ENCODE measurements at places on chromosomes 7 and 10. TPM values are rescaled to one million over a fixed set of nuclear protein-coding genes. Genes with fewer than 3 reads are reported as not detected.
A peak's percentile ranks its signal among the peaks of the same experiment; 100 is the strongest.

- H3K27ac ChIP-seq, result no peak overlapping the region
- H3K27me3 ChIP-seq, result peaks cover 64% of the 10 kb centered on the region
- H3K4me1 ChIP-seq, result peaks cover 15% of the 10 kb centered on the region
- no peak for DNase-seq
These were observed 1.6 kb downstream of the INHBA start for GRCh38 chr7:41701068-41701941.

- H3K27me3 ChIP-seq, result no peaks in the 10 kb centered on the region
- DNase-seq, result no peak
- no peaks in the 10 kb centered on the region for H3K4me1 ChIP-seq
- H3K36me3 ChIP-seq, result peaks cover 7% of the 10 kb centered on the region
- H3K4me3 ChIP-seq, result no peak overlapping the region
These were observed 72.8 kb downstream of the PODXL start for GRCh38 chr7:131483586-131483985.

DNA sequence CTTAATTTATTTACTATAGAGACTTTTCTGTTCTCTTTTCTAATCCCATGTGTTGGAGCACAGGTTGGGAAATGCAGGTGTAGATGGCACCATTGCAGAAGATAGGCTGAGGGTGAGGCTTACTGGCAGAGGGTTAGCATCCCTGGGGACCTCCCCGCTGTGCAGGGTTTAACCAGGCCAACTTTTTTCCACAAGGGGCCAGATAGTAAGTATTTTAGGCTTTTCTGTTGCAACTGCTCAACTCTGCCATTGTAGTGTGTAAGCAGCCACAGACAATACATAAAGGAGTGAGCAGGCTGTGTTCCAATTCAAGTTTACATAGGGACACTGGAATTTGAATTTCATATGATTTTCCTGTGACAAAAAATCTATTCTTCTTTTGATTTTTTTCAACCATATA is 34.6 kb upstream of the AOAH start:
- DNase-seq, result no peak
- H3K27ac ChIP-seq, result no peak overlapping the region
- no peaks in the 10 kb centered on the region for H3K4me1 ChIP-seq
- H3K27me3 ChIP-seq, result no peaks in the 10 kb centered on the region
- H3K4me3 ChIP-seq, result no peak overlapping the region
- H3K36me3 ChIP-seq, result no peaks in the 10 kb centered on the region

DNA sequence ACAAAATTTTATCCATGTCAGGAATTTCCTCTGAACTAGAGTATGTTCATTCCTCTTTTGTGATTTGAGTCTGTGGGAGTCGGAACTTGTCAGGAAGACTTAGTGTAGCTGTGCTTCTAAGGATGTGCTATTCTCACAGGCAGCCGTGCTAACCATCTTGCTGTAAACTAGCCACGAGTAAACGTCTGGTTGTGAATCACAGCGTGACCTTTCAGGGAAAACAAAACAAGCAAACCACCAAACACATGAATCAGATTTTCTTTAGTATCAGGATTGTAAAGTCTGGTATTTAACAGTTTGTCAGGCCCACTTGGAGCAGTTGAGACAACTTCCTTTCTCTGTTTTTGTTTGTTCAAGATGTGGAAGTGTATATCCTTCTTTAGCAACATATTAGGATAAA is 32.0 kb downstream of the AUTS2 start:
- peaks cover 5% of the 10 kb centered on the region for H3K27me3 ChIP-seq
- DNase-seq, result no peak
- H3K4me1 ChIP-seq, result no peaks in the 10 kb centered on the region
- H3K36me3 ChIP-seq, result no peaks in the 10 kb centered on the region

DNA sequence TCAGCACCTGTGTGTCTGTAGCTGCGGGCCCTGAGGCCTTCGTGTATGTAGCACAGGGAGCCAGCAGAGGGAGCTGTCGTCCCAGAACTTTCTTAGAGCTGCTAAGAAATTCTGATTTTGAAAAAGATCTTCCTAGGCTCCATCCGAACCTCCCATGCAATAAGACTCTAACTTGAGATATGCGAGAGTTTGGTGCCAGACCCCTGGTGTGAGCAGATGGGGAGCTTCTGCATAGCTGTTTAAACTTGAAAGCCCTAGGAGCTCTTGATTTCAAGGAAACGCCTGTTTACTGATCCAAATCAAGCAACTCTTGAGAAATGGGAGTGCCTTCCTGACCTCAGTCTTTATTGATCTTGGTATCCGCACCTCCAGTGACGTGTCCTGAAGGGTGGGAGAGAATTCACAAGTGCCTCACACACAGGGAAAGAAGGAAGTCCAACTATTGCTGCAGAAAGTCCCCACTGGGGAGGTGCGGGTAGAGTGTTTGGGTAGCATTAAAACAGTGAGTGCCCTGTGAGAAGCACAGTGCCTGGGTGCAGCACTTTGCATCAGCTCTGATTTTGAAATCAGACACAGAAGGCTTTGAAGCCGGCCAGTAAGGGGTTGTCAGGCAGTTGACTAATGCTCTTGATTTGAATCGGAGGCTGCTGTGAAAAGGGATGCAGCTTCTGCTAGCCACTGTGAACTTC is 66.4 kb upstream of the STRIP2 start:
- H3K4me3 ChIP-seq, result peak overlapping the region; percentile 62
- peak; percentile 82 for DNase-seq
- H3K4me1 ChIP-seq, result peaks cover 37% of the 10 kb centered on the region
- no peaks in the 10 kb centered on the region for H3K27me3 ChIP-seq
- no peaks in the 10 kb centered on the region for H3K36me3 ChIP-seq
- H3K27ac ChIP-seq, result peak overlapping the region; percentile 83

DNA sequence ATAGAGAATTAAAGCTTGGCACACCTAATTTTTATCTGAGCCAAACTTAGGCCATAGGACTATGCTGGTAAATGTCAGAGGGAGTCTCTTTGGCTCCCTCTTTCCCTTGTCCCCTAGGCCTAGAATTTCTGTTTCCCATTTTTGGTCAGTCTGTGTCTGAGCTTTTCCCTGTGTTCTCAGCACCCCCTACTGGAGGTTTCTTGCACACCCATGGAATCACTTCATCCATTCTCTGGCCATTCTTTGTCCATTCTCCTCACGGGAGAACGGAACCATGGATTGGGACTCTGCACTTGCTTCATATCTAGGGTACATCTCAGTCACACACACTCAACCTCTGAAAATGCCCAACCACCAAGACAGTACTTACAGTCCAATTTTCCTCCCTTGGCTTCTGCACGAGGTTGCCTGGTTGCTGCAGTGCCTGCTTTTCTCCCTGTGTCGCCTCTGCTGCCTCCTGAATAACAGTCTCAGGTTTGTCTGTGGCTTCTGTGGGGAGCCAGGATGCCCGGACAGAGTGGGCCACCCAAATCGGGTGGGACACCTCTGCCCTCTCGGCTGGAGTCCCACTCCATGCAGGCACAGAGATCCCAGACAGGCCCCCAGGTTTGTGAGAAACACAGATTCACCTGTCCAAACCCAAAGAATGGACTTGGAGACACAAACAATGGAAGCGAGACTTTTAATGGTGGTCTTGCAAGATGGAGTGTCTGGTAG is 35.1 kb upstream of the DNAH11 start:
- H3K4me3 ChIP-seq, result no peak overlapping the region
- H3K27me3 ChIP-seq, result no peaks in the 10 kb centered on the region

DNA sequence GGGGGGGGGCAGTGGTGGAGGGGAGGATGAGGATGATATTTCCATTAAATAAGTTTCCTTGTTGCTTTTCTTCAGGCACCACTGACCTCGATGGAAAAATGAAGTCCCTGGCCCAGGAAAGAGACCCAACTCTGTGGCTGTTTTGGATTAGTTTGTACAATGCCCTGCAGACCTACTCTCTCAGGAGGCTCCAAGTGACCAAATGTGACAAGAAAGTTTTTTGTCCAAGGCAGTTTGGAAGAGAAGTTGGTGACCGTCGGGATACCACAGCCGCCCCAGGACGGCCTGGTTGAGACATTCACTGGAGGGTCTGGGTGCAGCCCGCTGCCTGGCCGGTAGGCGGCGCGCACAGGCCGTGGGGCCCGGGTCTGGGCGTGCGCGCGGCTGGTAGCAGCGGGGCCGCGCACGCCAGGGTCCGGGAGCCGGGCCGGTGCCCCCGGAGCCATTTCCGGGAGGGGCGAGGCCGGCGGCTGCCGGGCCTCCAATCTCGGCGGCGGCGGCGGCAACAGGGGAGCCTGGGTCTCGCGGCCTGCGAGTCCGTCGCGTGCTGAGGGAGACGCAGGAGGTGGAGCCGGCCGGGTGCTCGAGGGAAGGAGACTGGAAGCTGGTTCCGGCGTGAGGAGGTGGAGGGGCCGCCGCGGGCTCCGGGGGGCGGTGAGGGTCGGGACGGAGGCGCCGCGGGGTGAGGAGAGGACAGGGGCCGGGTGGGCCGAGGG is at the start of gene SGPL1:
Gene SGPL1, plus strand, starts transcription at position 445 of the 716 bp plus-strand sequence. CDS start 906 bp downstream, outside the sequence.
- peak; percentile 84 for DNase-seq
- H3K4me1 ChIP-seq, result peaks cover 24% of the 10 kb centered on the region
- H3K27ac ChIP-seq, result peak within 1 kb of the TSS; percentile 88
- H3K27me3 ChIP-seq, result no peaks in the 10 kb centered on the region
- peaks cover 4% of the 10 kb centered on the region for H3K36me3 ChIP-seq
- H3K4me3 ChIP-seq, result peak within 1 kb of the TSS; percentile 81

- peaks cover 22% of the 10 kb centered on the region for H3K36me3 ChIP-seq
- H3K4me1 ChIP-seq, result peaks cover 59% of the 10 kb centered on the region
- peak overlapping the region; percentile 57 for H3K4me3 ChIP-seq
- no peaks in the 10 kb centered on the region for H3K27me3 ChIP-seq
- DNase-seq, result peak; percentile 62
- peak overlapping the region; percentile 90 for H3K27ac ChIP-seq
These were observed 10.8 kb upstream of the PVRIG start for GRCh38 chr7:100208911-100209408.

The NUTM2D gene
- 1.5 TPM for total RNA-seq

The IPMK gene
- 4.8 TPM for total RNA-seq

The ACTL6B gene
- total RNA-seq, result not detected

The SPACDR gene
- 4.1 TPM for total RNA-seq

The DNAJC2 gene
- total RNA-seq, result 31.4 TPM

All from activated CD4-positive, alpha-beta T cell treated with anti-CD3 and anti-CD28 coated beads, Interleukin-2, amount 10 ng/mL, durations not matched to agents 7 days and 5 days (primary cell).